ENCODE measurements at places on chromosomes 3 and 15. TPM values are rescaled to one million over a fixed set of nuclear protein-coding genes. Genes with fewer than 3 reads are reported as not detected.

Gene LOXL1
- 201 TPM for polyA plus RNA-seq

Gene SIDT1
- 1.4 TPM for polyA plus RNA-seq

Gene FETUB
- not detected for polyA plus RNA-seq

Gene PEAK1
- polyA plus RNA-seq: 61.3 TPM

Gene GRAMD2A
- 6.8 TPM for polyA plus RNA-seq

Gene GOLGA8G
- 0.05 TPM for polyA plus RNA-seq

Gene SAMD7
- not detected for polyA plus RNA-seq

Gene BFSP2
- polyA plus RNA-seq: not detected

Gene THSD4
- polyA plus RNA-seq: 14.0 TPM

GRCh38 chr15:84889991-84890669, 5.7 kb downstream of the SLC28A1 start:
- DNase-seq: no peak

DNA sequence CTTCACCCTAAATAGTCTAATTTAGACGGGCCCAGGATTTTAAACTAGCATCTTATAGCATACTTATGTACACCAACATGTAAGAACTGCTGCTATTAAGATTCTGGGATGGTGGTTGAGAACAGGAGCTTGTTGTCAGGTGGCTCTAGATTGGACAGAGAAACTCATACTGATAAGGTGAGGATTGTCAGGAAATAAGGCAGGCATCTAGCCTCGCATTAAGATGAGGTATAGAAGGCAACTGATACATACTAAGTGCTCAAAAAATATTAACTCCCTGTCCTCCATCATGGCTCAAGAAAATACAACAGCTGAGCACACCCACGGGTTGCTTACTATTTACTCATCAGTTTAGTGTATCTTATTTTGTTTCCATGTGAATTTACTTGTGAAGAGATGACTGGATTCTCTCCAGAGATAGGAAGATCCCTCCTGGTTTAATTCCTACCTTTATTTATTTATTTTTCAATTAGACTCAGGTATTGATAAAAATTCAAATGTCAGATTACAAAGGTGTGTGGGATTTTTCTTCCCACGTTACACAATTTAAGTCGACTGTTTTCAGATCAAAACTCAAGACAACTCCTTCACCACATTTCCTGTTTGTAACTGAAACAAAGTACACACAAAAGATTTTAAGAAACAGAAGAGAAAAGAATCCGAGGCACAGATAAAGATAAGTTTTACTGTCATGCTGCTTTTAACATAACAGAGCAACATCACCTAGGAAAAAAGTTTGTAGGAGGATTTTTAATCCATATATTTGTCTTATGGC, at the start of gene TRAT1:
Gene TRAT1 (plus strand): TSS at position 664 of the 775 bp plus-strand sequence. CDS start 142 bp downstream, outside the sequence.
- no peak for DNase-seq

DNA sequence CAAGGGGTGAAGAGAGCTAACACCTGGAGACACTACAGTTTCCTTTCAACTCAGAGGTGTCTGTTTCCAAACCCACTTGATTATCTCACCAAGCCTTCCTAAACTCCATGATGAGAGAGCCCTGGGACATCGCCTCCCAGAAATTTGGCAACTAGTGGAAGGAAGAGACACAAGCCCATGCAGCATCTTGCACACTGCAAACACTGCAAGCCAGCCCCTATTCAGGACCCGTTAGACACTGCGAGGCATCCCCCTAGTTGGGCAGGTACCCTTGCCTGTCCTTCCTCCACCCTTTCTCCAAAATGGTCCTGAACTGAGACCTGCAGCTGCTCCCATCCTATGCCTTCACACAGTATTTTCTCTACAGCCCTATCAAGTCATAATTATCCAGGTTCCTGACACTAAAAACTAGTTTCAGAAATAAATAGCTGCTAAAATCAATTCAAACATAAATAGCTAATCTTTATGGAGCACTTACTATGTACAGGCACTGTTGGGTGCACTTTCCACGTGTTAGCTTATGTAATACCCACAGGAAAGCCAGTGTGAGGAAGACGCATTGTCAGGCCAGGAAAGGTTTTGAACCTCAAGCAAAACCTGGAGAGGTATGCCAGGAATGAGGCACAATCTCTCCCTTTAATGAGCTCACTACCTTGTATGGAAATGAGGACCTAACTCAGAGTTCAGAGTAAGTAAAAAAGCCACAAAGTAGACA, 2.8 kb downstream of the MAGI1 start:
- DNase-seq: no peak

DNA sequence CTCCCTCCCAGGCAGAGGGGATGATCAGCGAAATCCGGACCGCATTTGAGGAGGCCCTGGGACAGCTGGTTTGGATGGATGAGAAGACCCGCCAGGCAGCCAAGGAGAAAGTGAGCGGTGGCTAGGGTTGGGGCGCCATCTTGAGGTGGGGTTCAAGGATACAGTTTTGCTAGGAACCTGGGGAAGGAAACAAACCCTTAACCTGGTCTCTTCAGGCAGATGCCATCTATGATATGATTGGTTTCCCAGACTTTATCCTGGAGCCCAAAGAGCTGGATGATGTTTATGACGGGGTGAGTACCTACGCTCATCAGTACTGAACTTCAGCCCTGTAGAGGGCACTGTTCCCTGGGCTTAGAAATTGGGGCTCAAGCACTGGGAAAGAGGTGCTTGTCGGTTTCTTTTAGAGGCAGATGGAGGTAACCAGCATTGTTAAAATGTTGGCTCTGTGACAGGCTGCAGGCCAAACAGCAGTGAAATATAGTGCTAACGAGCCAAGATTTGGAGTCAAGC, 9.6 kb upstream of the PSMD2 start:
- DNase-seq: no peak

DNA sequence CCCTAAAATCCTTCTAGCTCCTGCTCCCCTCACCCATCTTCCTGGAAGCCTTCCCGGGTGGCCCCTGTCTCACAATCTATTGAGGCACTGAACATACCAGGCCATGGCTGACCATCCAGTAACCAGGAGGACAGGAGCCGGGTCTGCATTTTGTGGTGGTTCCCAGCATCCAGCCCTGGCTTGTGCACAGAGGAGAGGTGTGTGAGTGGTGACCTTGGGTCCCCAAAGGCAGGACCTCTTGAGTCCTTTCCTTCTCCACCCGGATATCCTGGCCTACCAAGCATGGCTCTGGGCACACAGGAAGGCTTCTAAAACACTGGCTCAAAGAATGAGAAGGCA, 7.8 kb downstream of the CSK start:
- DNase-seq: no peak

- no peak for DNase-seq
These were observed 269.2 kb downstream of the ZBBX start for GRCh38 chr3:167110901-167111300.

- no peak for DNase-seq
These were observed 661.1 kb downstream of the MAGI1 start for GRCh38 chr3:65377637-65378036.

- DNase-seq: no peak
These were observed 127.6 kb downstream of the DUT start for GRCh38 chr15:48458876-48459275.

- DNase-seq: no peak
These were observed 82.4 kb downstream of the WWTR1 start for GRCh38 chr3:149575213-149575960.

DNA sequence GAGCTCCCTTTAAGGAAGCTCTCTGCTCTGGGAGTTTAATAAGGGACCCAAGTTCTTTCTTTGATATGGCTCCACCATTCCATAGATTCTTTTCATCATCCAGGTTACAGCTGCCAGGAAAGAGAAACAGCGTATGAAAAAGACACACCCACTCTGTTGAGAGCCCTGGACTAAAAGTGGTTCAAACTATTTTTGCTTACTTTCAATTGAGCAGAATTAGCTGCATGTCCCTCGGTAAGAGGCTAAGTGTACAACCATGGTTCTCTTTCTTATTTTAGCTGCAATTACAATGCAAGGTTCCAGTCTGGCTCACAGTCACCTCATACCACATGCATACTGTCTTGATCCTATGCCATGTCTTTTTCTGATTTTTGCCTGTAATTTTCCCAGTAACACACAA, 1288.3 kb downstream of the NSUN3 start:
- no peak for DNase-seq

Data from right lung (tissue), 10 donors.